SJCRH30 (cell line): ENCODE measurements at places on chromosomes 1 and 21. TPM values are rescaled to one million over a fixed set of nuclear protein-coding genes. Genes with fewer than 3 reads are reported as not detected.

- DNase-seq = no peak
Measured at GRCh38 chr21:23601549-23601948, 2005.7 kb downstream of the MRPL39 start.

Gene GCSAML
- not detected in 2 replicates for total RNA-seq

Gene CELA3A
- 0.32 TPM in 1 of 2 replicates, not detected in the other for total RNA-seq

GRCh38 chr21:26164311-26164710 is 6.3 kb downstream of the APP start:
- DNase-seq = no peak

DNA sequence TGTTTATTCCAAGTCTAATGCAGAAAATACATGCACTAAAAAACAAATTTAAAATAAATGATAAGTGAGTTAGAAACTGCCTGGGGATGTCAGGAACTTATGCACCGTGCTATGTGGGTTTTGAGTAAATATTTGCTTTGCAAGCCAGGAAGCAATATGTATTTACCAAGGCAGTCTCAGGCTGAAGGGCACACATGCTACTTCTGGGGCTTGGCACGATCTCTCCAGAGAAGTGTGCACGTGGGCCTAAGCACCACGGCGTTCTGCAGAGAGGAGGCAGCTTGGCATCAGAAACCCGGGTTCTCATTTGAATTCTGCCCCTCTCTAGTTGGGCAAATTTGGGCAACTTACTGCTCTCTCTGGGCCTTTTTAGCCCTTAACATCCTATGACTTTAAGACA is 72.6 kb upstream of the ROR1 start:
- DNase-seq = no peak

Gene TNFRSF8
- total RNA-seq = 0.32 and 0.43 TPM in 2 replicates

GRCh38 chr1:234434706-234435105 is 44.3 kb downstream of the TARBP1 start:
- no peak for DNase-seq

Gene GPR25
- not detected in 2 replicates for total RNA-seq

Gene LCE1B
- total RNA-seq = not detected in 2 replicates

DNA sequence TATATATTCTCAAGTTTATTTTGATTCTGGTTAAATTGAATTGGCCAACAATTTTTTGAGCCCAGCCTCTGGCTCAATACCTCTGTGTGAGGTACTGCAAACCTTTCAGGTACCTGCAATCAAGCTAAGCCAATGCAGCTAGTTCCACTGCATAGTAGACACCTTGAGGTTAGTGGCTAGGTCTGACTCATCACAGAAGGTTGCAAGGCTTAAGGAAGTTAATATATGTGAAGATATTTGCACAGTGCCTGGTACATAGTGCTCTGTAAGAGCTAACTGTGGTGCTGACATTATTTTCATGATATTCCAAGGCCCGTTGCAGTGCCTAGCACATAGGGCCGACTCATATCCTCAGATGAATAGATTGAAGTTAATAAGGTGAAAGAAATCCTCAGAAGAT is 330.5 kb upstream of the KAZN start:
- no peak for DNase-seq

- no peak for DNase-seq
Measured at GRCh38 chr1:178399177-178399728, 97.5 kb downstream of the CLEC20A start.

Gene GPR153
- 58.2 and 61.3 TPM in 2 replicates for total RNA-seq

- no peak for DNase-seq
Measured at GRCh38 chr1:171940368-171940767, 99.1 kb downstream of the DNM3 start.

GRCh38 chr1:118650107-118650807 is 337.9 kb downstream of the TBX15 start:
- no peak for DNase-seq

Gene TMPRSS3
- total RNA-seq = not detected in 2 replicates

GRCh38 chr1:51252366-51252765 is 16.3 kb downstream of the RNF11 start:
- DNase-seq = no peak

Gene SYTL1
- total RNA-seq = 0.20 and 0.47 TPM in 2 replicates

- peak; percentile 80 for DNase-seq
Measured at GRCh38 chr1:46248122-46248920, 758 bp downstream of the RAD54L start.

GRCh38 chr1:28132171-28133167 is 44.0 kb downstream of the PTAFR start:
- DNase-seq = no peak

Gene SPAG17
- 0.03 and 0.18 TPM in 2 replicates for total RNA-seq

- DNase-seq = no peak
Measured at GRCh38 chr1:29259802-29260441, 23.6 kb downstream of the PTPRU start.

- DNase-seq = no peak
Measured at GRCh38 chr1:110220324-110220723, 10.2 kb downstream of the KCNC4 start.

DNA sequence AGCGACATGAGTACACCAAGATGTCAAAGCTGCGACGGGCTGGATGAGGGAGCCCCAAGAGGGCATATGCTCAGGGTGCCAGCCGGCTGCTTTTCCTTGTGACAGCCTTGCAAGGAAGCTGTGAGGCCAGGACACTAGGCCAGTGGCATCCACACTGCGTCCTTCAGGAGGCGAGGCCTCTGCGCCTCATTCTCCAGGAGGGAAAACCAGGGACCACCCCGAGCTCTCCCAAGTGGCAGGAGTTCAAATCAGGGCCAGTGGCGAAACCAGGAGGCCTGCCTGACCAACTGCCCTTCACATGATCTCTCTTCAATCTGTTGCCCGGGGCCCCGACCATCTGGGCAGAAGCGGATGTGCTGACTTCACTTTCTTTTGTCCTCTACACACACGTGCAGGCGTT is 8.2 kb downstream of the MUL1 start:
- no peak for DNase-seq

- no peak for DNase-seq
Measured at GRCh38 chr1:65253800-65254319, 55.5 kb upstream of the DNAJC6 start.

Gene CNR2
- total RNA-seq = not detected in 2 replicates

GRCh38 chr1:199264283-199264682 is 625.4 kb downstream of the PTPRC start:
- no peak for DNase-seq

Gene LYPD8
- 0.91 and 1.6 TPM in 2 replicates for total RNA-seq

DNA sequence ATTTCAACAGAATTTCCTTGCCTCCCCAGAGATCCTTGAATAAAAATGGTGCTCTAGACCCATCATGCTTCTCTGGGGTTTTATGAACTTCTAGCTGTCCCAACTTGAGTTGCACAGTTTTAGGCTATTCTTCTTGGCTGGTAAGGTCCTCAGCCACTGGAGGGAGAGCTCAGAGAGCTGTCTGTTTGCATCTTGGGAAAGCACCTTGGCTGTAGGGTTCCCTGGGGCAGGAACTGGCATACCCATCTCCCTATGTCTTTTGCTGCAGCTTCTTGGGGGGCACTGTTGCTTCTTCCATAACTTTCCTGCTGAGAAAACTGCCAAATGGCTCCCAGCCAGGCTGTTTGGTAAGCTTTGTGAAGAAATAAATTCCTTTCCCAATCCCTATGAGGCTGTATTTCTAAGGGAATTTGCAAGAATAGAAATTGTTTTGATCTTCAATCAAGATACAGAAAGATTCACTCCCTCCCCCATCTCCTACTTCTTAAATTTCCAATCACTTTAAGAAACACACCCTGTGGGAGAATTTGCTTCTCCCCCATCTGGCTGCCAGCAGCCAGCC is 8.2 kb upstream of the FMOD start:
- DNase-seq = no peak

DNA sequence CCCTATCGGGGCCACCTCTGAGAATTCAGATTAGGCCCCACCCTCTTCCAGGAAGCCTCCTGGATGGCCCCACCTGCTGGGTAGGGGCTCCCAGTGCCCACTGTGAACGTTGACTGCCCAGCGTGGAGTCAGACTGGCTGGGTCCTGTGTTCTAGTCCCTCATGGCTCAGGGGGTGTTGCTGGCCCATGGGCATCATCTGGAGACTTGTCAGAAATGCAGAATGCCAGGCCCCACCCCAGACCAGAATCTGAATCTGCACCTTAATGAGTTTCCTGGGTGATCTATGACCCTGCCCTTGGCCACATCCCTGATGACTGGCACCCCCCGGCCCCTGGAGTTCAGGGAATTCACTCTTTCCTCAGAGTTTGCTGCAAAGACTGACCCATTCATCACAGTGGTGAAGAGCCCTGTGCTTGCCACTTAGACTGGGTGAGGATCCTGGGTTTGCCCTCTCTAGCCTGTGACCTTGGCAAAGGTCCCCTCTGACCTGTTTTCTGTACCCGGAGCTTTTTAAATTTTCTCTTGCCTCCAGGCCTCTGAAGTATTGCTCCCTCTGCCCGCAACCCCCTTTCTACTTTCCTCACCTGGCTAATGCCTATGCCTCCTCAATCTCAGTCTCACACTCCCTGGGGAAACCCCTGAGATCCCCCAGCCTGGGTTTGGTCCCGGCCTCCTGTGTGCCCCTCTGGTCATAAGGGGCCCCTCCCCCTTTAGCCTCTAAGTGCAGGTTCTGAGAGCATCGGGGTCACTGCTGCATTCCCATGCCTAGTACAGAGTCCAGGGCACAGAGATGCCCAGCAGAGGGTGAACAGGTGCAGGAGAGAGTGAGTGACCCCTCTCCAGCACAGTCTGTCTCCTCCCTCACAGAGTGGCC is 184.2 kb downstream of the MATN1 start:
- no peak for DNase-seq

DNA sequence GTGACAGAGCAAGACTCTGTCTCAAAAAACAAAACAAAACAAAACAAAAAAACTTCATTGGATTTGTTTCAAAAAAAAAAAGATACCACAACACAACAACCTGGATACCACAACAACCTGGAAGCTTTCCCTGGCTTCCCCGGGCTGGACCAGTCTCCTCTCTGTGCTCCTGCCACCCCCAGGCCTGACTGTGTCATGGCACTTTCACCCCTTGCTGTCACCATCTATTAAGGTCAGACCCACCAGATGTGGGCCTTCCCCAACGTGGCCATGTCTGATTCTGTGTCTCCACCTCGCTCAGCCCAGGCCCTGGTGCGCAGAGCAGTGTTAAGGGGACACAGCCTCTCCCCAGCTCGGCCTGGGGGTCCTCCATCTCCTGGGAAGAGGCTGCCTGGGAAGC is 28.3 kb upstream of the ACOT11 start:
- peak; percentile 29 for DNase-seq
